Caco-2 (cell line): ENCODE measurements at places on chromosomes 12 and 14. TPM values are rescaled to one million over a fixed set of nuclear protein-coding genes. Genes with fewer than 3 reads are reported as not detected.

Gene MYH7
- 0.07 TPM in 1 of 2 replicates, not detected in the other for total RNA-seq

Gene CCND2
- 113 and 145 TPM in 2 replicates for total RNA-seq

Gene RPGRIP1
- total RNA-seq, result 0.12 TPM in 1 of 2 replicates, not detected in the other

Gene GLT8D2
- 0.49 TPM in 1 of 2 replicates, not detected in the other for total RNA-seq

Gene PAPOLA
- 204 and 207 TPM in 2 replicates for total RNA-seq

Gene PCNX4
- 69.4 and 72.7 TPM in 2 replicates for total RNA-seq

Gene CCDC175
- not detected in 2 replicates for total RNA-seq

Gene KLHDC1
- 0.97 and 0.98 TPM in 2 replicates for total RNA-seq

Gene RNU4-1
- total RNA-seq, result 3,380 and 3,645 TPM in 2 replicates

Gene NANOG
- not detected in 2 replicates for total RNA-seq

Gene GRIN2B
- 23.4 and 24.4 TPM in 2 replicates for total RNA-seq

Gene APEX1
- total RNA-seq, result 176 and 185 TPM in 2 replicates

Gene LRRC10
- not detected in 2 replicates for total RNA-seq

Gene AICDA
- not detected in 2 replicates for total RNA-seq

Gene FOXN4
- 0.49 and 0.95 TPM in 2 replicates for total RNA-seq

Gene GPR84
- total RNA-seq, result not detected in 2 replicates

Gene DRAM1
- 44.5 and 46.4 TPM in 2 replicates for total RNA-seq

Gene TMPRSS12
- total RNA-seq, result not detected in 2 replicates

Gene MAP3K9
- 19.5 and 20.3 TPM in 2 replicates for total RNA-seq

Gene KRT8
- total RNA-seq, result 3,707 and 3,725 TPM in 2 replicates

Gene DIO2
- 3.4 and 4.9 TPM in 2 replicates for total RNA-seq

Gene OR8S1
- not detected in 2 replicates for total RNA-seq

Gene C12orf76
- 10.8 and 11.9 TPM in 2 replicates for total RNA-seq

Gene VRTN
- total RNA-seq, result 1.7 and 1.8 TPM in 2 replicates

Gene FBLN5
- total RNA-seq, result 9.2 and 13.9 TPM in 2 replicates

Gene SLC7A8
- total RNA-seq, result 26.9 and 28.9 TPM in 2 replicates

Gene NEMP1
- total RNA-seq, result 38.3 and 40.1 TPM in 2 replicates

Gene KLHDC2
- 76.5 and 89.4 TPM in 2 replicates for total RNA-seq

Gene COL2A1
- total RNA-seq, result 200 and 201 TPM in 2 replicates

Gene DHRS2
- 12.8 and 21.3 TPM in 2 replicates for total RNA-seq

Gene HSPB8
- 15.3 and 17.1 TPM in 2 replicates for total RNA-seq

Gene ATG2B
- 16.6 and 19.4 TPM in 2 replicates for total RNA-seq

Gene TMEM263
- total RNA-seq, result 31.6 and 32.7 TPM in 2 replicates

Gene B3GNT4
- total RNA-seq, result 2.2 and 3.8 TPM in 2 replicates

Gene PRH2
- total RNA-seq, result 0.93 TPM in 1 of 2 replicates, not detected in the other

Gene SIX4
- total RNA-seq, result 4.3 and 4.8 TPM in 2 replicates
